Mammary epithelial cell (primary cell): ENCODE measurements at places on chromosomes 5 and 9.

DNA sequence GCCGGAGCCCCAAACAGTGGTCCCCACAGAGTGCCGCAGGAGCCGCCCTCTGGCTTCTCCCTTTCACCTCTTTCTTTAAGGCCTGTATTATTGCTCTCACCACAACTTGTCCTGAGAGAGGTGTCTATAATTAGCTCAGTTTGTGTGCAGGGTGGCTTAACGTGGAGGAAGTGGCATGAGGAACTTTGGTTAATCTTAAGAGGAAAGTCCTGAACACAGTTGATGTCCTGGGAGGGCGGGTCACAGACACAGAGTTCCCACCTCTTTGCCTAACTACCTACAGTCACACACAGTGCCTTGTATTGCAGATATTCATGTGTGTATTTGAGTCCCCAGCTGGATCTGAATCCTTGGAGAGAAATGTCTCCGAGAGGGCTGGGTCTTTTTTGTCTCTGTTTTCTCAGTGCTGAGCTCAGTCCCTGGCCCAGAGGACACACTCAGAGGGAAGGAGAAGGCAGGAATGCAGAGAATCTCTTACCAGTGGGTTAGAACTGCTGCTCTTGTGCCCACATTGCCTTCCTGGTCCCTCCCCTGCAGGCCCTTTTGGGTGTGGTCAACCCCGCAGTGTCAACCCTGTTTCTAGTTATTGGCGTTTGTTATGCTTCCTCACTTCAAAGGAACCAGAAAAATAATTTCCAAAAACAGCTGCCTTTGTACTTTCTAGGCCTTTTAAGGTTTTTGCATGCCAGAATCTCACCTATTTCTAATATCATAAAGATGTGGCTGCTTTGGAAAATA is 392.5 kb downstream of the KDM4C start:
- no peak for DNase-seq

DNA sequence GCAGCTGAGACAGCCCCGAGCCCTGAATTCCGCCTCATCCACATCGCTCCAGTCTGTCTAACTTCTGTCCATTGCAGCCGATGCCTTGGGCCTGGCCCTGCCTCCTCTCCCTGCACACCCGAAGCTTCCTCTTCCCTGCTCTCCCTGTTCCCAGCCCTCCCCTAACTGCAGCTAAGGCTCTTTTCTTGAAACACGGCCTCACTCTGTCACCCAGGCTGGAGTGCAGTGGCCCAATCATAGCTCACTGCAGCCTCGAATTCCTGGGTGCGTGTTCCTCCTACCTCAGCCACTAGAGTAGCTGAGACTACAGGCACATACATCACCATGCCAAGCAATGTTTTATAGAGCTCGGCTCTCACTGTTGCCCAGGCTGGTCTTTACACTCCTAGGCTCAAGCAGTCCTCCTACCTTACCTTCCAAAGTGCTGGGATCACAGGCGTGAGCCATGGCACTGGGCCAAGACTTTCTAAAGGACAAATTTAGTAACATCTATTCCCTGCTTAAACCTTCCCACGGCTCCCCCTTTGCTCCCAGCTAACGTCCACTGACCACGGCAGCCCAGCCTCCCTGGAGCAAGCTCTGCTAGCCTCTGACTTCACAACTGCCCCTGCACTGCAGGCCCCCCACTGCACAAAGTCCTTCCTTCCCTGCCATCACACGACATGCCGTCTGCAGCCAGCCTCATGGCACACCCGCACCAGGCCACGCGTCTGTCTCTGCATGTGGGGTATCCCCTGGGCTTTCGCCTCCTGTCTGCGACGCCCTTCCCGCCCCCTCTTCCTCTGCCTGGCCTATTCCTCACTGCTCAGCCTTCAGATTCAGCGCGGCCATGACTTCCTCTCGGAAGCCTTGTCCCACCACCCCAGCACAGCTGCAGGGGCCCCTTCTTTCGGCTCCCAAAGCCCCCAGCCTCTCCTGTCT is 28.6 kb downstream of the LAMC3 start:
- DNase-seq, result no peak

DNA sequence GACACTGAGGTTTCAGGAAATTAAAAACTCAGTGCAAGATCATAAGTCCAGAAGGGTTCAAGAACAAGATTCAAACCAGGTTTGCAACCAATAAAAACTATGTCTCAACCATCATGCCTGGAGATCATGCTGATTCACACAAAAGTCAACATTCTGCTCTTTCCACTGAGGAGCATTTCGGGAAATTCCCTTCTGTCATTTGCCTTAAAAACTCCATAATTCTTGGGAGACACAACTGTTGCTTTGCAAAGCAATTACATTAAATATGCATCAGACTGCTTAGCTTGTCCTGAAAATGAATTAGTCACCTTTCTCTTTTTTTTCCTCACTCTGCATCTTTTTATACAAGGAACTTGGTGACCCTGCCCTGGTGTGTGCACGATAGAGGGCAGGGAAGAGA is 275.9 kb upstream of the ZNF462 start:
- peak; percentile 81 for DNase-seq

- DNase-seq, result no peak
Observed at GRCh38 chr9:1599961-1600360, 415.2 kb upstream of the SMARCA2 start.

DNA sequence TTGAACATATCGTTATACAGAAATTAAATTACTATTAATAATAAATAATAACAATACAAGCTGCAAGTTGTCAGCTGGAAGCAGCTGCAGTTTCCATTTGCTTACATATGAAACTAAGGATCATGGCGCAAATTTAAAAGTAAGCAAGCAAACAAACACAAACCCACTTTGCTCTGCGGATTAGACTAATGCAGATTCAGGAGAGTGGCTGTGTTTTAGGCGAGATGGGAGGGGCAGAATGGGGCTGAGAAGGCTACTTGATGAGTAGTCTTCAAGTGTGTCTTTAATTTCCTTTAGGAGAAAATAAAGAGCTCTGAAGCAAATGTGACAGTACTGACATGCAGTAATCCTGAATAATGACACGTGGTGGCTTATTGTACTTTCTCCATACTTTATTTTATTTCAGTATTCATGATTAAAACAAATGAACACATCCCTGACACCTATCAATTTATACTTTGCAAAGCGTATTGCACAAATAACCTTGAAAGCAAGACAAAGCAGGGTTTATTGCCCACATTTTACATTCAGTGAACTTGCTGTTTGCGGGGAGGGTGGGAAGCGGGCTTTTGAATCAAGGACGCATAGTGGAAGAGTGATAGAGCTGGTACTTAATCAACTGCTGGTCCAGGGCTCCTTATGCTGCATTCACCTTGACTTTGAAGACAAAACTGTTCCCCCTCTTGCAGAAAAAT is 221.4 kb upstream of the TRIM32 start:
- no peak for DNase-seq

GRCh38 chr5:72380492-72381274 is 60.5 kb downstream of the PTCD2 start:
- DNase-seq, result no peak

DNA sequence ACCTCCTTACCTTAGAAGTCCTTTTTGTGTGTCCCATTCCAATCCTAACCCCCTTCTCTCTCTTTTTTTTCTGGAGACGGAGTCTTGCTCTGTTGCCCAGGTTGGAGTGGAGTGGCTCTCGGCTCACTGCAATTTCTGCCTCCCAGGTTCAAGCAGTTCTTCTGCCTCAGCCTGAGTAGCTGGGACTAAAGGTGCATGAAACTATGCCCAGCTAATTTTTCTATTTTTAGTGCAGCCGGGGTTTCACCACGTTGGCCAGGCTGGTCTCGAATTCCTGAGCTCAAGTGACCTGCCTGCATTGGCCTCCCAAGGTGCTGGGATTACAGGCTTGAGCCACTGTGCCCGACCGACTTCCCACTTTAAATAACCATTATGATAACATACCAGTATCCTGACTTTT is 17.5 kb downstream of the TMEM38B start:
- no peak for DNase-seq

DNA sequence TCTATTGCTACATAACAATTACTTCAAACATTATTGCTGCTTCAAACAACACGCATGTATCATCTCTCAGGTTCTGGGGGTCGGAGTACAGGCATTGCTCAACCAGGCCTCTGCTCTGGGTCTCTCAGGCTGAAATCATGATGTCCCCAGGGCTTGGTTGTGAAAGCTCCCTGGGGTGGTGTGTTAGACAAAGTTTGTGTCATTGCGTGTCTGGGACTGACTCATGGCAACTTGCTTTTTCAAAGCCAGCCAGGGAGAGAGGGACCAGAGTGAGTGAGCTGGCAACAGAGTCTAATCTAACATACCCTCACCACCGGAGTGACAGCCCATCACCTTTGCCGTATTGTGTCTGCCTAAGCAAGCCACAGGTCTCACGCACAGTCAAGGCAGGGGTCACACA is 259.2 kb upstream of the NFIL3 start:
- peak; percentile 63 for DNase-seq

- no peak for DNase-seq
Observed at GRCh38 chr5:119070578-119070827, 384 bp upstream of the DMXL1 start.

DNA sequence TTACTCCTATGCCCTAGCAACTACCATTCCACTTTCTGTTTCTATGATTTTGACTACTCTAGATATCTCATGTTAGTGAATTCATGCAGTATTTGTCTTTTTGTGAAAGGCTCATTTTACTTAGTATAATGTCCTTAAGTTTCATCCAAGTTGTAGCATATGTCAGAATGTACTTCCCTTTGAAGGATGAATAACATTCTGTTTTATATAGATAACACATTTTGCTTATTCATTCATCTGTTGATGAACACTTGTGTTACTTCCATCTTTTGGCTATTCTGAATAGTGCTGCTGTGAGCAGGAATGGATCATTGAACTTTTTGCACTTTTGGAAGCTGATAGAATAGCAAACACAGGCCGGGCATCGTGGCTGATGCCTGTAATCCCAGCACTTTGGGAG is 140.2 kb upstream of the MYO10 start:
- no peak for DNase-seq

DNA sequence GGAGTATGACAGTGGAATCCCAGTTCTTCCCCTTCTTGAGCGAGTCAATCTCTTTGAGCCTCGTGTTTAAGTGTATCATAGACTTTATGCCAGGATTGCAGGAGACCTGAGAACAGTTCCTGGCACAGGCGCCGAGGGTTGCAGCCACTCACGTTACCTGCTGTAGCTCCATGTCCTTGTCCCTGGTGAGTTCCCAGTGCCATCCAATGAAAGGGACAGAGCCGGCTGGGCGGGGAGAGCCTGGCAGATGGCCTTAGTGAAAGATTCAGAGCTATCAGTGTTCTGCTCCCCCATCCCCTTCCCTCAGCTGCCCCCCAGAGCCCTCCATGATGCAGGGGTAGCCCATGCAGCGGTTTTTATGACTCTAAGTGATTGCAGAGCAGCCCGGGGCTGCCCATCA is 554.0 kb downstream of the BNC2 start:
- no peak for DNase-seq

GRCh38 chr5:158606233-158606632 is 493.5 kb downstream of the EBF1 start:
- no peak for DNase-seq

- no peak for DNase-seq
Observed at GRCh38 chr5:7425830-7426229, 29.9 kb downstream of the ADCY2 start.

- DNase-seq, result no peak
Observed at GRCh38 chr5:139692679-139693308, 44.6 kb downstream of the CXXC5 start.

DNA sequence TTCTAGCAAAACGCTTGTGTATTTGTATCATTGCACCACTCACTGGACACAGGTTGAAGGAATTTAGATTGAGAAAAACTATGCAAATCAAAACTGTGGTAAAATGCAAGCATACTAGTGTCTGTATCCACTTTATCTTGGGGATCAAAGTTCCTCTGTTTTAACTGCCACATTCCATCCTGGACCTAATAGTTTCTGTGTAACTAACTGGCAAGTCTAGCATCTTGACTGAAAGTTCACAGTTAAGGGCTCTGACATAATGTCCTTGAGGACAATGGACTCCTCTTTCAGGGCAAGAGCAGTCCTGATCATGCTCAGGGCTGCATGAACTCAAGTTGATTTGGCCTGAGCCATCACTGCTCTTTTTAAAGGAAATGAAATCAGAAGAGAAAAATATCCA is 30.7 kb downstream of the NFIB start:
- DNase-seq, result no peak

DNA sequence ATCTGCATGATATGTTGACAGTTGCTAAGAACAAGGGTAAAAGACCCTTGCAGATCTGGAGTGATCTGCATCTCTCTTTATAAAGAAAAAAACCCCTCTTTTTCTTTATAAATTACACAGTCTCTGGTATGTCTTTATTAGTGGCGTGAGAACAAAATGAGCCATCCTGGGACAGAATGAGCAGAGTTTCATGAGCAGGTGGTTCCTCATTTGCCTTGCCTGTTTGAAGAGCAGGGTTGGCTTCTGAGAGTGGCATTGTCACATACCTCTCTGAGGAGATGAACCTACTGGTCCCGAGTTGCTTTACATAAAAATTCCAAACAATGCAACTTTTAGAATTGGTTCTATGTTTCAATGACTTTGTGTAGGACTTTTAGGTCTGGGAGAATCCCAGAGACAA is 94.3 kb downstream of the INSYN2B start:
- no peak for DNase-seq

GRCh38 chr5:10452768-10453331 is 11.2 kb downstream of the ROPN1L start:
- peak; percentile 64 for DNase-seq

- DNase-seq, result no peak
Observed at GRCh38 chr5:149344151-149344550, 1.1 kb upstream of the GRPEL2 start.

GRCh38 chr9:15572200-15572770 is 19.4 kb downstream of the CCDC171 start:
- DNase-seq, result no peak

GRCh38 chr5:66882606-66883227 is 286.5 kb downstream of the MAST4 start:
- DNase-seq, result peak; percentile 92

DNA sequence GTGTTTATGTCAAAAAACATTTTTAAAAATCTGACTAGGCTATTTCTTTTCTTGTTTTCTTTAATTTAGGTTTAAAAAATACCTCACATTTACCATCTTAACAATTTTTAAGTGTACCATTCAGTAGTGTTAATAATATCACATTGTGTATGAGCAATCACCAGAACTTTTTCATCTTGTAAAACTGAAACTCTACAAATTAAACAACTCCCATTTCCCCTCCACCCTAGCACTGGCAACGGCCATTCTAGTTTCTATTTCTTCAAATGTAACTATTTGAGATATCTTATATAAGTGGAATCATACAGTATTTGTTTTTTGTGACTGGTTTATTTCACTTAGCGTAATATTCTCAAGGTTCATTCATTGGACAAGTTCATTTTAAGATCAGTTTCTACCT is 27.7 kb downstream of the PLCXD3 start:
- no peak for DNase-seq

DNA sequence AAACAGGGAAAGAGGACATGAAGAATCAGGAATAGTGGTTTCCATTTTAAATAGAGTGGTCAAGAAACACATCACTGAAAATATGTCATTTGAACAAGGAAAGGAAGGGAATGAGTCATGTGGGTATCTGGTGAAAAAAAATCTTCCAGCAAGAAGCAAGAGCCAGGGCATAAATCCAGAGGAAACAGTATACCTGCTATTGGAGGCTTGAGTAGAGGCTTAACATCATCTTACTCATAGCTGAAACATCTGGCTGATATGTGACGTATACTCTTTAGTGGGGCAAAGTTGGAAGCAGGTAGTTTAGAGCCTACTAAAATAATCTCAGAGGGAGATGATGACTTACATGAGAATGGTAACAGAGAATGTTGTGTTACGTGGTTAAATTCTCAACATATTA is 517.2 kb downstream of the CAAP1 start:
- peak; percentile 23 for DNase-seq

GRCh38 chr9:35814106-35814840 is 569 bp downstream of the HINT2 start:
- DNase-seq, result peak; percentile 46

- DNase-seq, result peak; percentile 82
Observed at GRCh38 chr5:35884191-35884769, 27.6 kb downstream of the IL7R start.
